Femur (tissue), 1 donor: ENCODE measurements at places on chromosomes 3 and 15.
A peak's percentile ranks its signal among the peaks of the same experiment; 100 is the strongest.

DNA sequence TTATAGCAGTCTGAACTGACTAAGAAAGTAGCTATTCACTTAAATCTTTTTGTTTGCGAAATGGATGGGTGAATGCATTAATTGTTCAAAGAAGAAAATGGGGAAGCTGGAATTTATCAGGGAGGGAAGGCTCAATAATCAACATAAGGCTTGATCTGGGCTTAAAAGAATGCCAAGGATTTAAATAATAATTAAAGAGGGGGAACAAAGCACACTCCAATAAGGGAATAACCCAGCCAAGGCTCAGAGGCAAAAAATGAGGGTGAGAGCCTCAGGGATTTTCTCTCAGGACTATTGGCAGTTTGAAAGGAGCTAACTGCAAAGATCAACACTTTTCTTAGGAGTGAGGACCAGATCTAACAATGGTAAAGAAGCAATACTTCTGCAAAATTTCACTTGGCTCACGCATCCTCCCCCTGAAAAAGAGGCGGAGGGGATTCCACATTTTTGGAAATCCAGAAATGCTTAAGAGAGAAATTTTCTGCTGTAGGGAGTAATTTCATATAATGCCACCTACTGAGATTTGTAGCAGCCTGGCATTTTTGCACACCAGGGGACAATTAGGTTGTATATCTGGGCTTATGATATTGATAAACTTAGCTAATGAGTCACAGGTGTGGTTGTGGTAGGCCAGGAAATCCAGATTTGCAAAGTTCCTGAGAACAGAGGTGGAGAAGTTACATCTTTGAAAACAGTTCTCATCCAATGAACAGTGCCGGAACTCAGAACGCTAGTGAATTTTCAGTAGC, 405.1 kb downstream of the TUSC7 start:
- no peak for DNase-seq

DNA sequence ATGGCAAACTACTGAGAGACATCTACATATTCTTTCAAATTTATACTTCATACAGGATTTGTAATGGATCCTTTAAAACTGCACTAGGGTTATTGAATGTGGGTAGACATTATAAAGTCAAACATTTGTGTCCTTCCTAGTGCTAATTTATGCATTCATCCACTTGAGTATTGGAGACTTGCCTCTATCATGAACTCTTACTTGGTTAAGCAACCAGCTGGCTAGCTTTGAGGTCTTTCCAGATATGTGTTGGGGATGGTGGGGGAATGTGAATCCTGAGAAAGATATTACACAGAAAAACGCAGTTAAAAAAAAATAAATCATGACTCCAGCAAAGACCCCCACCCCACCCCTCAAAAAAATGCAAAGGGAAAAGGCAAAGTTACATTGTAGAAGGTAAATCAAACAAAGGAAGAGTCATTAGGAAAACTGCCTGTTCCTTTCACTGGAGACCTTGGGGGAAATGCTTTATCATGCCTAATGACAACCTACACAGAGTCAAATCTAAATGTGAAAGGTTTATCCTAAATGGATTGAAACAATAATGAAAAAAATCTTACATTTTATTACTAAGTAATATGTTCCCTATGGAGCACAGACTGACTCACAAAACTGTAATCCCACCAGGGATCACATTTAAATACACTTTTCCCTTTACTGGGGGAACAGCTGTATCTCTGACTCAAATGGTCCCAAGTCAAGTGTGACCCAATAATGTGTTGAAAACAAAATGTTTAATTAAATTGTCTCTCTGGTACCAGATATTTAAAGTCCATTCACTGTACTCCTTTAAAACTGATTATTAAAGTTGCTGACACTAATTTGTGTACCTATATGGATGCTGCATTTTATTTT, 522.3 kb downstream of the ROBO1 start:
- DNase-seq, result no peak

GRCh38 chr15:90814191-90814821, 54.1 kb upstream of the FURIN start:
- DNase-seq, result no peak

GRCh38 chr3:115341208-115341607, 194.1 kb upstream of the ZBTB20 start:
- DNase-seq, result no peak

DNA sequence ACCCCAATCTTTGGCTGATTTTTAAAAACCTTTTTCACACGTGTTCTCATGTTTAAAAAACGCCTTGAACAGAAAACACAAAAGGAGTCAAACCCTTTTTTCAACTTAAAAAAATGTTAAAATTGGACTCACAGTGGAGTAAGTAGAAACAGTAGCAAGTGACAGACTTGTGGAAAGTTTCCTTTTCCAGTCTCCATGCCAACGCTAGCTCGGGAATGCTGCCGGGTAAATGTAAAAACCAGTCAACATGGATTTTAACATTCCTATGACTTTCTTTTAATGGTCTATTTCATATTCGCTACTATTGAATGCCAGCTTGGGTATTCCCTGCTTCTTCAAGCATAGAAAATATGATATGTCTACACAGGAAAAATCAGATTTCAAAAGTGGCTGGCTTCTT, 1.6 kb upstream of the PROK2 start:
- DNase-seq, result peak; percentile 84

GRCh38 chr3:64898941-64899340, 211.1 kb upstream of the ADAMTS9 start:
- DNase-seq, result no peak

- no peak for DNase-seq
These were observed 1.5 kb downstream of the CORO2B start for GRCh38 chr15:68580026-68580882.

DNA sequence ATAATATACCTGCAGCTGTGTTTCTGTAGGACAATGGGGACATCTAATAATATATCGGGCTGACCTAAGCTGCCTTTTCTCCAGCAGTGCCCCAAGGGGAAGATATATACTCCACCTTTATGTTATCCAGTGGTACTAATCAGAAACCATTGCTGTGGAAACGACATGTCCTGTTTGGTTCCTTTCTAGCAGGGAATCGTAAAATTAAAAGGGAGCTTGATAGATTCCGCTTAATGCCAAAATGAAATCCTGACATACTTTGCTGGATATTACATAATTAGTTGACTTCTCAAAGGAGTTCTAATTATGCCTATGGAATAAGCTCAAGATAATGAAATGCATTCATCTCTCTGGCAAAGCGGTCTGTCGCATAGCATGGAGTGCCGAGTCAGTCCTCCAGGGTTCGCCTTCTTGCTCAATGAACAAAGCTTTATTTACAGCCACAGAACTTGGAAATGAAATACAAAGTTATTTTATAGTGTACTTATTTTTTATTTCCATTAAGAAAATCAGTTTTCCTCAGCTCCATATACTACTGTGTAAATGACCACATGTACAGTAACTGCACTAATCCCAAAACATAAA, 262.8 kb downstream of the LRTM1 start:
- no peak for DNase-seq

- DNase-seq, result no peak
These were observed 106.3 kb downstream of the DMXL2 start for GRCh38 chr15:51516291-51516690.

- DNase-seq, result no peak
These were observed 119.5 kb upstream of the PRICKLE2 start for GRCh38 chr3:64344721-64345207.

DNA sequence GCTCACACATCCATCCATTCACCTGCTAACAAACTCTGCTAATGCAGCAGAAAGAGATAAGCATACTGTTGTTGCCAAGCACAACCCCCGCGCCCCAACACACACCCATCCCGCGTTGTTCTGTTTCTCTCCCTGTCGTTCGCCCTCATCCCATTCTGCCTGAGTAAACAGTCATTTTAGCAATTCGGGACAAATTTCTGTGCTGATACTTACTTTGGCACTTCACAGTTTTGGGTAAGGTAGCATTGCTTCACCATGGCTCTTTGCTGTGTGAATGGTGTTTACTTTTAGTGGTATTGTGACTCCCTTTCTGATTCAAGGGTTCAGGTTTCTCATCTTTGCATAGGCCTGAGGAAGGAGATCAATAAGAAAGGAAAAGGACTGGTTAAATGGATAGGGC, 149.7 kb downstream of the AKAP13 start:
- no peak for DNase-seq

DNA sequence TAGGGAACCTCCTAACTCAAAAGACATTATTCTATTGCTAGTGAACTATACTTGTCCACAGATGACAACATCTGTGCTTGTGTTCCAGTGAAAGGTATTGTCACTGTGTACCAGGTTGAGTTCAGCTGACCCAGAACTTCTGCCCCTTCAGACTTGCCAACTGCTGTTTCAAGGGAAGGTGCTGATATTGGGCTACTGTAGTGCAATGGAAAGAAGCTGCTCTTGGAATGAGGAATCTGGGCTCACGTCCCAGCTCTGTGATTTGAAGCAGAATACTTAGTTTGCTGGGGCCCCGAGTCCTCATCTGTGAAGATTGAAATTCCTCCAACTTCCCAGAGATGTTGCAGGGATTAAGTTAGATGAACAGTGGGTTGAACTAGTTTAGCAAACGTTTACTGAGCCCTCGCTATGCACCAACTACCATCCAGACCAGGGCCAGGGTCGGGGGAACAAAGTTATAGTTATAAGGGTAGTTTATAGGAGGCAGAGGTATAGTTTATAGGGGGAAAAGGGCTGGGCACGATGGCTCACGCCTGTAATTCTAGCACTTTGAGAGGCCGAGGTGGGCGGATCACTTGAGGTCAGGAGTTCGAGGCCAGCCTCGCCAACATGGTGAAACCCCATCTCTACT, 15.9 kb upstream of the UMPS start:
- peak; percentile 23 for DNase-seq

GRCh38 chr3:171506743-171507319, 46.6 kb upstream of the TNIK start:
- DNase-seq, result no peak

GRCh38 chr3:94071713-94072284, 8.9 kb downstream of the NSUN3 start:
- DNase-seq, result no peak

GRCh38 chr15:52105846-52106245, 6.7 kb downstream of the BCL2L10 start:
- DNase-seq, result no peak

GRCh38 chr3:150370999-150371398, 37.1 kb upstream of the TSC22D2 start:
- no peak for DNase-seq

DNA sequence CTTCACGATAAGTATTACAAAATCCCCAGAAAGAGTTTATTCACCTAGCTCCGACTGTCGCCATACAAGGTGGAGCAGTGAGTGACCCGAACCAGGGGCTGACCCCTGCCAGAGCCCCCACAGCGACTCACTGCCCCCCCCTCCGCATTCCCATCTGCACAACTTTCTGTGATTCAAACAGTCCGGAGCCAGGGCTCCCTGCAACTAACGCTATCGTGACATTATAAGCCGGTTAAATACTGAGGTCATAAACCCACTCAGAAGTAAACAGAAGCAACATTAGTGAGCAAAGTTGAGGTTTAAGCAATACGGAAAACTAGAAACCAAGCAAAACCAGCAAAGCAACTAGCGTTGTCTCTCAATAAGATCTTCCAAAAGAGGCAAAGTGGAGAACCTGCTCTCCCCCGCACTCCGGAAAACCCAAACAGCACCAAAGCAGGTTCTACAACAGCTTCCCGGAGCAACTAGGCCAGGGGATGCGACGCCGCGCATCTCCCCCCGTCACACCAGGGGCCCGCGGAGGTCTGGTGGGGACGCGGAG, 642 bp downstream of the SCAP start:
- DNase-seq, result no peak

- DNase-seq, result no peak
These were observed 35.5 kb downstream of the ARRDC4 start for GRCh38 chr15:97995881-97996603.

- no peak for DNase-seq
These were observed 1.8 kb downstream of the UBE2E1 start for GRCh38 chr3:23807424-23808015.

GRCh38 chr15:89898614-89899294, 5.0 kb upstream of the AP3S2 start:
- no peak for DNase-seq

DNA sequence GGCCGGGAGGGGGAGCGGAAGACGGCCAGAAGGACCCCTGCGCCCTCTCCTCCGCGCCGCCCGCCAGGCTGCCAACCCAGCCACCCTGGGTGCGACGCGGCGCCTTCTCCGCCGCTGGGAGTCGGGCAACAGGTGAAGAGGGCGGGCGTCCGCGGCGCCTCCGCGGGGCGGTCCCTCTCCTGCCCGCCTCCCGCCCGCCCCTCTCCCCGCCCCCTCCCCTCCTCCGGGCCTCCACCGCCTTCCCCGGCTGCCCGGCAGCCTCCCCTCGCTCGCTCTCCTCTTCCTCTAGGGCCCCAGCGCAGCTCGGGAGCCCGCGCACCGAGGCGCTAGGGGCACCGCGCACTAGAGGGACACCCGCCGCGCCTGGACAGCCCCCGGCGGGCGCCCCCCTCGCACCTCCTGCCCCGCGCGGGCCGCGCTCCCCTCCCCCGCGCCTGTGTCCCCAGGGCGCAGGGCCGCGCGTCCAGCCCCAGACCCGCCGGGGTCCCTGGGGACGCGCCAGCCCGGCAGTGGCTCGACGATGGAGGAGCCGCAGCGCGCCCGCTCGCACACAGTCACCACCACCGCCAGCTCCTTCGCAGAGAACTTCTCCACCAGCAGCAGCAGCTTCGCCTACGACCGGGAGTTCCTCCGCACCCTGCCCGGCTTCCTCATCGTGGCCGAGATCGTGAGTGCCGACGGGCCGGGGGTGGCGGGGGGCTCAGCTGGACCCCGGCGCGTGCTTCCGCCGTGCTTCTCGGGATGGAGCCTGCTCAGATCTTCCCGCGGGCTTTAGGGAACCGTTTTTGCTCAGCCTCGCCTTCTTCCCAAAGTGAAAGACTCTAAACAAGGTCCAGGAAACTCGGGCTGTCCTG, at the start of gene CMTM8:
Gene CMTM8, plus strand, starts transcription at position 228 of the 854 bp plus-strand sequence. Its CDS starts 293 bp downstream, at position 521.
- DNase-seq, result peak; percentile 64

- peak; percentile 44 for DNase-seq
These were observed 561 bp downstream of the SIDT1 start for GRCh38 chr3:113532698-113533533.

DNA sequence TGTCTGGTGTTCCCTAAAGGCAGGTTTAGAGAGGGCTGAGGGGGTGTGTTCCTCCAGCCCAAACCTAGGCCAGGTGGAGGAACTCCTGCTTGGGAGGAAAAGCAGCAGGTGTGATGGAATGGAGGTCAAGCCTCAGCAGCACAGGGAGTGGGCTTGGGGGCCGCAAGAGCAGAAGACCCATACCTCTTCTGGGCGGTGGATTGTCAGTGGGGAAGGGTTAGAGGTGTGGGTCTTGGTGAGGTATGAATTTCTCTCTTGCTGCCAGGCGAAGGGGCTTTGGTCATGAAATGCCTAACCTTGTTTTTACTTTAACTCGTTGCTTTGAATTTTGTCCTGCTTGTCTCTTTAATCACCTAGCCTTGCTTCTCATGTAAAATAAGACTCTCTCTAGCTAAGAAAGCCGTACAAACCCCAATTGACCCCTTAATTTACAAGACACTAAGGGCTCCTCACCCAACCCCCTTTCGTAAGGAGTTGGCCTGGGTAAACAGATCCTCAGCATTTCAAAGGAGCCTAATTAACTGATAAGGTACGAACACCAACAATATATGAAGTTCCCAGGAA, 38.9 kb downstream of the DHX30 start:
- no peak for DNase-seq

GRCh38 chr15:25682340-25682739, 180.8 kb downstream of the ATP10A start:
- DNase-seq, result peak; percentile 67

- DNase-seq, result peak; percentile 75
These were observed 6.5 kb upstream of the ALDH1A3 start for GRCh38 chr15:100873029-100873677.
